Activated naive CD8-positive, alpha-beta T cell treated with anti-CD3 and anti-CD28 coated beads, Interleukin-2, amount 10 ng/mL, durations not matched to agents 7 days and 5 days (primary cell): ENCODE measurements at places on chromosomes 6 and 20. TPM values are rescaled to one million over a fixed set of nuclear protein-coding genes. Genes with fewer than 3 reads are reported as not detected.

The NKX2-4 gene
- total RNA-seq, result not detected

The KCNQ2 gene
- total RNA-seq, result 0.19 TPM

The ADGB gene
- total RNA-seq, result not detected

The SLC17A4 gene
- total RNA-seq, result not detected

The CGAS gene
- total RNA-seq, result 26.6 TPM

The MATN4 gene
- total RNA-seq, result 0.14 TPM

The ANKRD60 gene
- not detected for total RNA-seq

The ACTL10 gene
- 4.4 TPM for total RNA-seq

The GRM1 gene
- not detected for total RNA-seq

The CAPN11 gene
- total RNA-seq, result not detected
